ENCODE measurements at places on chromosomes 4 and X.

GRCh38 chr4:172147687-172148086 is 334.5 kb downstream of the GALNTL6 start:
- no peak for DNase-seq

DNA sequence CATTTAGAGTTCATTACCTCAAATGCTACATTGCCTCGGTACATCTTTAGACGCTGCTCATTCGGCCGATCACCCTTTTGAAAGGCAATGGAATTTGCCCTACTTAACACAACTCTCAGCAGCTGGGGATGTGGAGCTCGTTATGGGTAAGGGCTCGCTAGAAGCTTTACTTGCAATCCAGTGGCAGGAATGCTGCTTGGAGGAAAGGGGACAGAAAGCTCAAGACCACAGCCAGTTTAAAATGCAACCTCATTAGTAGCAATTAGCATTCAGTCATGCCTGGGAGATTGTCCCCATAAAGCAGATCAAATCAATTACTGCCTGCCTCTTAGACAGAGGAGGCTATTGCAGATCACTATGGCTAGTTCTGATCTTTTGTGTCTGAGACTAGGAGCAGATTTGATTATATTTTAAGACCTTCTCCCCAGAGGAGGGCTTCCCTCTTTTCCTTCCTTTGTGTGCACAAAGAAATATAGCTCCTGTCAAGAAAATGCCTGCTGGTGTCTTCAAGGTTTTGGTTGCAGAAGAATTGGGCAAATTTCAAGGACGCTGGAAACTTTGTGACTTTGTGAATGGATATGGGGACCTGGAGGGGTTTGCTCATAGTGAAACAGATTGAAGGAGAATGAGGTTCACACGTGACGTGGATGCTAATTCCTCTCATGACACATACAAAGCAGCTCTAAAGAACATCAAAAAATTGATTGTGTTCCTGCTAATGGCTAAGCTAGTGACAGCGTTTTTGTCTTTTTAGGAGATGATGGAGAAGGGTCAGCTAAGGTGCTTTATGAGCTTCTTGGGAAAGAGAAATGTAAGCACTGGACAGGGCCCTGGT is 237.5 kb upstream of the GLRA2 start:
- no peak for DNase-seq

DNA sequence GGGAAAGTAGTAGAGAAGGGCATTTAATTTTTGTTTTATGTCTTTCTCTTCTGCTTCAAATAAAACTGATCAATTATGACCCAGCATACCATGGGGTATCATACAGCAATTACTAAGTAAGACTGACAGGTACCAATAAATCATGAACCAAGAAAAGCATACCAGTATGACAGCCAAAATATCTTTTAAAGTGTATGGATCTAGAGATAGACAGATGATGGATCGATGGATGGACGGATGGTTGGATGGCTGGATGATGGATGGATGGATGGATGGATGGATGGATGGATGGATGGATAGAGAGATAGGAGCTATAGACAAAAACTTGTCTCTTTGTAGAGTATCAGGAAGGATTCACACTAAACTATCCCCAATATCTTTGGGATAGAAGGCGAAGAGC is 1.4 kb downstream of the DDX60L start:
- no peak for DNase-seq

DNA sequence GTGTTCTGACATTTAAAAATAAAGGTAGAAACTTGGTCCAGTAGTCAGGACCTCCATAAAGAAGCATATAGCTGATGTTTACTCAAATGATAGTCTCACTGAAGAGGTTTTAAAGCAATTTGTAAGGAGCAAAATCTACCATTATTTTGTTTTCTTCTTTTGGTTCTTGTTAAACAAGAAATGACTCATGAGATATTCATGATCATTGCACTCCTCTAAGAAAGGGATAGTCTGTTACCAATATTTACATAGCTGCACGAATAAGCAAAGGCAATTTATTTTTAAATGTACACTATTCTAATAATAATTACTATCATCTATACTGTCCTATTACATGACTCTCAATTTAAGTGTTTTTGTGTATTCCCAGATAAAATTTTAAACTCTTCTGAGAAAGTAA is 397.9 kb downstream of the FAM47B start:
- no peak for DNase-seq

GRCh38 chrX:134713618-134714107 is 55.4 kb upstream of the PLAC1 start:
- DNase-seq = no peak

DNA sequence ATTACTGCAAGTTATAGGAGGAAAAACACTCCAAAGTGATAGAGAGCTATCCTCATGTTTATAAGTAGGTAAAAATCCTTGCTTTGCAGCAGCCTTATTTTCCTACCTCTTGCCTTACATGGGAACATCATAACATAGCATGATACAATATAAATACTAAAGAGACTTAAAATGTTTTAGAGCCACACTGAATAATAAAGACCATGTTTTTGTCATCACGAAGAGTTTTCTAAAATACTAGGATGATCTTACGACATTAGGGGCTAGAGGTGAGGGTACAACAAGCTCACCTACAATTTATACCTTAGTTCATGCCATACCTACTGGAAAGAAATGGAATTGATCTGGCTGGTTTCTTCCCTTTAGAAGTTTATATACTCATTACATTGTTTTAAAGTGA is 184.8 kb downstream of the FBXW7 start:
- DNase-seq = no peak

DNA sequence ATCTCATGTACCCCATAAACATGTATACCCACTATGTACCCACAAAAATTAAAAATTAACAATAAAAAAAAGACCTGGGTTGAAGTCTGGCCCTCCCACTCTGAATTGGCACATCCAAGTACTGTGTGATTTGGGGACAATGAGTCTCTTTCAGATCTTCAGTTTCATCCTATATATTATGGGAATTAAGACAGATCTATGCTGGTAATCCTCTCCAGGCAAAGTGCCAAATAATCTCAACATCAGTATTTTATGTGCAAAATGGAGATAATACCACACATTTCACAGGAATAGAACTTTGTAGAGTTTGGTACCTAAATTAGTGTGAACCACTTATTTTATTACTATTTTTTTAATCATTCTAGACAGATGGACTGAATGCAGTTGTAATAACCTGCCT is 11.0 kb upstream of the SCD5 start:
- no peak for DNase-seq

DNA sequence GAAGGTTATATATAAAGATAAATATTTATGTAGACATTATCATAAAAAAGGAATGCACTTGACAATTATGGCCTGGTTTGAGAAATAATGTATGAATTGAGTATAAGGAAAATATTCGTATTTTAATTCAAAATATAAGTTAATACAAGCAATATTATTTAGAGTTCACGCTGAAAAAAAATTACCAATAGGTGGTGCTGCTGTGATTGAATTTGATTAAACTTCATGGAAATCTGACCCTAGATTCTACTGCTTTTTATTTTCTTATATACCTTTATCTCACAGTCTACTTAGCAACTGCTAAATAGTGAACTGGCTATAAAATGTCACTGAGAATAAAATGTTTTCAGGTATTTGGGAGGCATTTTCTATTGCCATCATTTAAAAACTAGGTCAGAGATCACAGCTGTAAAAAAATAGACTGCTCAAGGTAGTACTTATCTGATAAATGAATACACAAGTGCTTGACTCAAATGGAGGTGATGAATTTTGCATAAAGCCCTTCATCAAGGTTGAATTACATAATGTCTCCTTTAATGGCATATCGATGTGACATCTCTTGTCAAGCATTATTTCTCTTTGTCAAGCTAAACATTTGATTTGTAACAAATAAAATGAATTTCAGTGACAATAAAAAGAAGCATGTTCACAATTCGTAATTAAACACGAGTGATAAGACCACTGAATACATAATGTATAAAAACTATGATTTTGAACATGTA is 1638.8 kb upstream of the PCDH7 start:
- no peak for DNase-seq

DNA sequence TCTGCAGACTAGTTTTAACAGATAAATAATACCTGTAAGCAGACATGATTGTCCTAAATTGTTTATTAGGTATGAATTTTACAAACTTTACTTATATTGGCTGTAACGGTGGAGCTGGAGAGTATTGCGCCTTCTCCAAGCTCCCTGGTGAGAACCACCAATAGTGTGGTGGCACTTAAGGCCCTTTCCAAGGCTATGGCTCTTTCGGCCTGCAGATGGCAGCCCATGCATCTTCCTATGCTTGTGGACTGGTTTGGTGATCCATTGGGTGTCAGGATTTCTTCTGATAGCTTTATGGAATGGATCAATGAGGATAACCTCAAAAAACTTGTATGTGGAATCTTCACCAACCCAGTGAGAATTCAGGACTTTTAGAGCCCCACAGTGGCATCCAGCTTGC is 7.8 kb downstream of the LARP1B start:
- no peak for DNase-seq

- DNase-seq = peak; percentile 53
These were observed 1.3 kb downstream of the PCDH7 start for GRCh38 chr4:30721185-30722091.

GRCh38 chrX:13498238-13498637 is 71.2 kb upstream of the EGFL6 start:
- no peak for DNase-seq

DNA sequence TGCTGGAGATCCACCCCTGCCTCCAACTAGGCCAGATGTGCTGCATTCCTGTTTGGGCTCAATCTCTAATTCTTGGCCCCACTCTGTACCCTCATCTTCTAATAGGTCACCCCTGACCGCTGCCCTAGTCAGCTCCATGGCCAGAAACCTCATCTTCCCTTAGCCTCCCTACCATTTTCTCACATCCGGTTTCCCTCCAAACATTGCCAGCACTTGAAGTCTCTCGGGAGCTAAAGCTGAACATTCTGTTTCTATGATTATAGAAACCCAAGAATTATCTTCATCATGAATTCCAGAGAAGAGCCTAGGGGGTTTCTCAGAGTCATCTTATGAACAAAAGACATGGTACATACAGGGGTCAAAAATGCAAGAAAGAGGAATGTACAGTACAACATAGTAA is 179.7 kb downstream of the AMELX start:
- DNase-seq = no peak

GRCh38 chrX:40474205-40474626 is 106.6 kb upstream of the ATP6AP2 start:
- DNase-seq = peak; percentile 12

GRCh38 chr4:80309294-80310004 is 26.1 kb upstream of the CFAP299 start:
- no peak for DNase-seq

GRCh38 chr4:147734496-147734895 is 2.6 kb downstream of the ARHGAP10 start:
- DNase-seq = no peak

DNA sequence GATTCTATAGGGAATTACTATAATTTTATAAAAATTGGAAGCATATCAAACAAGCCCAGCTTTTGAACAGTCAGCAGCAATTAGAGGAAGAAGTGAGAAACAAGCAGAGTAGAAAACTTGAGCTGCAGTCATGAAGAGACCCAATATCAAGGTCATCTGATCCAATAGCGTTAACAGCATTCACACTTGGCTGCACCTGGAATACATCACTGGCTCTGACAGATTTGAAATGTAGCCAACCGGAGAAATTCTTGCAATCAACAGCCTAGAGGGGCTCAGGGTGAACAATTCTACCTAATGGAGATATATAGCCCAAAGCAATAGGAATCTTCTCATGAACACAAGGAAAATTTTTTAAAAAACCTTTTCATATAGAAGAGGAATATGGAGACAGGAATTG is 13.6 kb downstream of the DDX53 start:
- DNase-seq = no peak

GRCh38 chr4:74794382-74795010 is at the start of gene BTC:
Gene BTC, minus strand, starts transcription at chr4:74794523. Its CDS starts 198 bp downstream, at chr4:74794325.
- DNase-seq = peak; percentile 7

GRCh38 chrX:117645639-117646038 is 471.0 kb downstream of the KLHL13 start:
- DNase-seq = no peak

DNA sequence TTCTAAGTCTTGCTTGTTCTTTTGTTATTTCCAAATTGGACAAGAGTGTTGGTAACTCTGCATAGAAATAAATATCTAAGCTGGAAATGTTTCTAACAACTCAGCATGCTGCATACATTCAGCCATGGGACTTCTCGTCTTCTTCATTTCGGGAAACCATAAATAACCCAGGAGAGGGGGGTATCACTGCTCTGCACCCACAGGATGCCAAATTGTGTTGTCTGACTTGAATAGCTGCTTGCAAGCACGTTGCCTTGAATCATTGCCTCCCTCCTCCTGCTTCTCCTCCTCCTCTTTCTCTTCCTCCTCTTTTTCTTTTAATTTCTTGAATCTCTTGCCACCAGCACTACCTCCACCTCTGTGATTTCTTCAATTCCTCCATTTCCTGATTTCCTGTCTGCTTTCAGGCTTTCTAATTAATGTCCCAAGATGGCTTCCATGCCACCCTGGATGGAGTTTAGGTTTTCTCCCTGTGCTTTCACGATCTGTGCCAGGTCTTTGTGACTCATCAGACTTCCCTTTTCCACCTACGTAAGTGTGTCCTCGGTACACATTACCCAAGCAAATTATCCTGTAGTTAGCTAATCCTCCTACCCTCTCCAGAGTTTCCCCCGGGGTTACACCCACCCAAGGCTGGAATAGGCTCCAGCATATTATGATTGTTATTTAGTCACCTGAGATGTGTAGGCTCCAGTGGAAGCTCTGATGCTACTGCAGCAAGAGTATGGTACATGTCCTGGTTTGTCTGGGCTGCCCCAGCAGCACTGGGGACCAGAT is 122.6 kb upstream of the VCX3B start:
- no peak for DNase-seq

DNA sequence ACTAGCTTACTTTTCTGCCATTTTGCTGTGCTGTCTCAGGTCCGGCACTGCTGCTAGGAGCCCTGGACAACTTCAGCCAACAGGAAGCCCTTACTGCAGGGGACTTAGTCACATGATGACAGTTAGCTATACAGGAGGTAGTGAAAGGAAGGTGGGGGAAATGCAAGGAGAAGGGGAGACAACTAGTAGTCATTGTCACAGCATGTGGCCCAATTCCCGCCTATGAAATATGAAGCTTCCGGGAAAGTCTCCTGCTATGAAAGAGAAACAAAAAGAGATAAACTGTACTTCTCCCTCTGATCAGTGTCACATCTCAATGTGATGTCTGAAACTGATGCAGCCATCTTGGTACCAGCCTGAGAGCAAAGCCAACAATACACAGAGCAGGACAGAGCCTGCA is 71.6 kb downstream of the AMELX start:
- no peak for DNase-seq
